IMR-90 (cell line): ENCODE measurements at places on chromosomes 16 and 17. TPM values are rescaled to one million over a fixed set of nuclear protein-coding genes. Genes with fewer than 3 reads are reported as not detected.

GRCh38 chr17:42180922-42181850 is at the start of gene KCNH4:
KCNH4 (minus strand) TSS chr17:42181142; CDS start chr17:42180945, 197 bp downstream.
- H3K4me1 ChIP-seq: peaks cover 9% of the 10 kb centered on the region
- H3K36me3 ChIP-seq: no peaks in the 10 kb centered on the region

- peaks cover 2% of the 10 kb centered on the region; the same call in 1 of the 2 replicates for H3K4me1 ChIP-seq
- no peaks in the 10 kb centered on the region for H3K27me3 ChIP-seq
Measured at GRCh38 chr16:65534121-65534528, 412.3 kb upstream of the CDH11 start.

GRCh38 chr16:89395150-89396142 is 94.9 kb downstream of the ANKRD11 start:
- H3K27ac ChIP-seq: no peak overlapping the region
- peaks cover 3% of the 10 kb centered on the region; the same call in 1 of the 2 replicates for H3K36me3 ChIP-seq
- DNase-seq: peak; percentile 98
- H3K27me3 ChIP-seq: no peaks in the 10 kb centered on the region
- H3K4me1 ChIP-seq: peaks cover 17% of the 10 kb centered on the region

DNA sequence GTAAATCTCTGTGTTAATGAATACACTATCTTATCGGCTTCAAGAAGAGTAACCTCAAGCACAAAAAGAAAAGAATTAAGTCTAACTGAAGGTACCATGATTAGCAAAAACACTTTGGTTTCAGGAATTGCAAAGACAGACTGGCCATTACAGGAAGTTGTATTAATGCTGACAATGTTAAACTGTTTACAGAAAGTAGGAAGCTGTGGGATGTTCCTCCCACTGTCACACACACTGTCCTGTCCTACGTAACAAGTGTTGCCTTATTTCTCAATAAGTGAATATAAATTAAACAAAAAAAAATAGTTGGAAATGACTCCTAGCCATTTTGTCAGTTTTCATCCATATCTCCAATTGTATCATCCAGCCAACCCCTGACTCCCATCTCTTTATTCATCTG is 8.6 kb downstream of the GNA13 start:
- H3K27ac ChIP-seq: peak overlapping the region; percentile 22
- peaks cover 11% of the 10 kb centered on the region for H3K4me1 ChIP-seq
- H3K4me3 ChIP-seq: no peak overlapping the region
- DNase-seq: peak; percentile 36
- no peaks in the 10 kb centered on the region for H3K27me3 ChIP-seq
- peaks cover 41% of the 10 kb centered on the region for H3K36me3 ChIP-seq

DNA sequence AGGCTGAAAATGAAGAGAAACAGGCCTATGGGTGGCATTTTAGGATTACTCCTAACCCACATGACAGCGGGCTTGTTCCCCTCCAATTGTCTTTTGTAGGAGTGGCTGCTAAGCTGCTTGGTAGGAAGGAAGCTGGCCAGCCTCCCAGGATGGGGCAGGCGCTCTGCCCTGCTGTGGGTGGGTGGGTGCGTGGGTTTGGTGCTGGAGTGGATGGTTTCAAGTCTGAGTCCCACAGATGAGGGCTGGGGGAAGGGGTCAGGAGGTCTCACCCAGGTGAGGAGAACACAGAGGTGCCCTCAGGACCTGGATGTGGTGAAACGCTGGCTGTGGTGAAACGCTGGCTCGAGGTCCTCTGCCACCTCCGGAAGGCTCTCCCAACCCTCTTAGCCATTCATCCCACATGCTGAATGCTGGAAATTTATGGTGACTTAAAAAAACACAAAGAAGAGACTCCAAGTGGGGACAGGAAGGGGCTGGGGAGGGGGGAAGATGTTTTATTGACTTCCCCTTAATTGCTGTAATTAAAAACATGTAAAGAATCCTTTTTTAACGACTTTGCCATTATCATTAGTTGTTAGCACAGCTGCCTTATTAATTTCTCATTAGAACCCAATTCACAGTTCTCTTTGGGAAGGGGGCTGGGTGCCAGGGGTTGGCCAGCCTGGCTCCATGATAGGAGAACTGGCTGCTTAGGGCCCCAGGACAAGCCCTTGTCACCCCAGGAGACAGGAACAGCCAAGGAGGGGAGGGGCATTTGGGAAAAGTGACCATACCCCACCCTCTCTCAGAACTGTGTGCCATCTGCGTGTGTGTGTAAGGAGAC is 153.5 kb upstream of the CDC42EP4 start:
- H3K36me3 ChIP-seq: no peaks in the 10 kb centered on the region
- no peak overlapping the region for H3K27ac ChIP-seq
- no peaks in the 10 kb centered on the region for H3K4me1 ChIP-seq
- H3K4me3 ChIP-seq: no peak overlapping the region
- no peaks in the 10 kb centered on the region for H3K27me3 ChIP-seq

GRCh38 chr17:1727876-1728630 is 3.5 kb downstream of the WDR81 start:
- peaks cover 30% of the 10 kb centered on the region; the same call in 1 of the 2 replicates for H3K36me3 ChIP-seq
- no peak overlapping the region for H3K27ac ChIP-seq
- no peak for DNase-seq
- H3K4me3 ChIP-seq: no peak overlapping the region
- peaks cover 9% of the 10 kb centered on the region for H3K4me1 ChIP-seq
- no peaks in the 10 kb centered on the region for H3K27me3 ChIP-seq

DNA sequence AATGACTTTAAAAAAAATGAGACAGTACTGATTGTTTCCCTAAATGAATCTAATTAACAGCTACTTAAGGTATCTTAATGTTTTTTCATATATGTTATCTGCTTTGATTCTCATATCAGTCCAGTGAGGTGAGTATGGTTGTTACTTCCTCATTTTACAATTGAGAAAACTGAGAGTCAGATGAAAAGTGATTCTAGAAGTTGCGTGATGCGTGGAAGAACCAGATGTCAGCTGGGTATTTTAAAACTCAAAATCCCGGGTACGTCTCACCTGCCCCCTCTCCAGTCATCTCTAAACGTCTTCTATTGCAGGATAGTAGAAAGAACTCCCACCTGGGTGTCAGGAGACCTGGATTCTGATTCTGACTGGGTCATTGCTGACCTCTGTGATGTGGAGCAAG is 89.2 kb downstream of the MAP2K6 start:
- no peaks in the 10 kb centered on the region for H3K27me3 ChIP-seq
- no peak overlapping the region for H3K27ac ChIP-seq
- DNase-seq: no peak
- no peaks in the 10 kb centered on the region for H3K36me3 ChIP-seq

- H3K27me3 ChIP-seq: no peaks in the 10 kb centered on the region
- peaks cover 14% of the 10 kb centered on the region for H3K4me1 ChIP-seq
- DNase-seq: peak; percentile 82
- no peak overlapping the region for H3K4me3 ChIP-seq
Measured at GRCh38 chr17:61247439-61247838, 152.2 kb upstream of the TBX2 start.

DNA sequence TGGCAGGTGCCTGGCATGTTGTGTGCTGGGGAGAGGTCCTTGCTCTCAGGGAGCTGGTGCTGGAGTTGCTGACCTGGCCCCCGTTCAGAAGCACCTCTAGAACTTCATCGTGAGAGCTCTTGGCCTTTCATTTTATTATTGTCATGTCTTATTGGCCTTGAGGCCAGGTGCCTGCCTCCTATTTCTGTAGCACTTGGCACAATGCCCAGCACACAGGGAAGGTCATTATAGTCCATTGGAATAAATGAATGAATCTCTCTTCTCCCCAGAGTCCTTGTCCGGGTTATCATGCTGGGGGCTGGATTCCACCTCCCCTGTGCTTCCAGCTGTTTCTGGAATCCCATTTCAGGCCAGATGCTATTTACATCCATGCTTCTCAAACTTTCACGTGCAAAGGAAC is 169.2 kb downstream of the HAPSTR1 start:
- no peaks in the 10 kb centered on the region for H3K27me3 ChIP-seq
- DNase-seq: no peak
- no peak overlapping the region for H3K27ac ChIP-seq
- no peaks in the 10 kb centered on the region for H3K4me1 ChIP-seq
- H3K4me3 ChIP-seq: no peak overlapping the region
- H3K36me3 ChIP-seq: no peaks in the 10 kb centered on the region

- H3K4me1 ChIP-seq: no peaks in the 10 kb centered on the region
- peaks cover 64% of the 10 kb centered on the region for H3K36me3 ChIP-seq
- no peaks in the 10 kb centered on the region for H3K27me3 ChIP-seq
- DNase-seq: no peak
Measured at GRCh38 chr16:3485097-3485745, 10.1 kb downstream of the C16orf90 start.

DNA sequence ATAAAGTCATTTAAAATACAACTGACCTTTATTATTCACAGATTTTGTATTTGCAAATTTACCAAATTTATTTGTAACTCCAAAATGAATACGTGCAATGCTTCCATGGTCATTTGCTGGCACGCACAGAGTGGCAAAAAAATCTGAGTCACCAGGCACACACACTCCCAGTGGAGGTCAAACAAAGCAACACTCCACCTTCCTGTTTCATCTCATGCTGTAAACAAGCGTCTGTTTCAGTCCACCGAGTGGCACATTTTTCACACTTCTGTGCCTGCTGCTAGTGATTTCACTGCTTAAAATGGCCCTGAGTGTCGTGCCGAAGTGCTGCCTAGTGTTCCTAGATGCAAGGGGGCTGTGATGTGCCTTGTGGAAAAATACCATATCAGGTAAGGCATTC is 17.8 kb upstream of the ITGAE start:
- H3K27me3 ChIP-seq: no peaks in the 10 kb centered on the region
- H3K36me3 ChIP-seq: peaks cover 46% of the 10 kb centered on the region
- no peak overlapping the region for H3K27ac ChIP-seq
- no peak overlapping the region for H3K4me3 ChIP-seq
- H3K4me1 ChIP-seq: no peaks in the 10 kb centered on the region
- no peak for DNase-seq

- DNase-seq: no peak
- no peak overlapping the region for H3K4me3 ChIP-seq
- peaks cover 32% of the 10 kb centered on the region for H3K36me3 ChIP-seq
- no peaks in the 10 kb centered on the region for H3K4me1 ChIP-seq
Measured at GRCh38 chr16:25165284-25165683, 51.5 kb upstream of the AQP8 start.

GRCh38 chr17:17408236-17408794 is 68.5 kb upstream of the MED9 start:
- H3K27me3 ChIP-seq: no peaks in the 10 kb centered on the region
- H3K36me3 ChIP-seq: no peaks in the 10 kb centered on the region
- peaks cover 5% of the 10 kb centered on the region for H3K4me1 ChIP-seq
- H3K4me3 ChIP-seq: no peak overlapping the region

GRCh38 chr17:60087882-60088669 is 9.4 kb upstream of the HEATR6 start:
- H3K4me1 ChIP-seq: peaks cover 29% of the 10 kb centered on the region
- no peak for DNase-seq
- peak overlapping the region; percentile 79 for H3K27ac ChIP-seq
- no peaks in the 10 kb centered on the region for H3K27me3 ChIP-seq
- no peaks in the 10 kb centered on the region for H3K36me3 ChIP-seq

DNA sequence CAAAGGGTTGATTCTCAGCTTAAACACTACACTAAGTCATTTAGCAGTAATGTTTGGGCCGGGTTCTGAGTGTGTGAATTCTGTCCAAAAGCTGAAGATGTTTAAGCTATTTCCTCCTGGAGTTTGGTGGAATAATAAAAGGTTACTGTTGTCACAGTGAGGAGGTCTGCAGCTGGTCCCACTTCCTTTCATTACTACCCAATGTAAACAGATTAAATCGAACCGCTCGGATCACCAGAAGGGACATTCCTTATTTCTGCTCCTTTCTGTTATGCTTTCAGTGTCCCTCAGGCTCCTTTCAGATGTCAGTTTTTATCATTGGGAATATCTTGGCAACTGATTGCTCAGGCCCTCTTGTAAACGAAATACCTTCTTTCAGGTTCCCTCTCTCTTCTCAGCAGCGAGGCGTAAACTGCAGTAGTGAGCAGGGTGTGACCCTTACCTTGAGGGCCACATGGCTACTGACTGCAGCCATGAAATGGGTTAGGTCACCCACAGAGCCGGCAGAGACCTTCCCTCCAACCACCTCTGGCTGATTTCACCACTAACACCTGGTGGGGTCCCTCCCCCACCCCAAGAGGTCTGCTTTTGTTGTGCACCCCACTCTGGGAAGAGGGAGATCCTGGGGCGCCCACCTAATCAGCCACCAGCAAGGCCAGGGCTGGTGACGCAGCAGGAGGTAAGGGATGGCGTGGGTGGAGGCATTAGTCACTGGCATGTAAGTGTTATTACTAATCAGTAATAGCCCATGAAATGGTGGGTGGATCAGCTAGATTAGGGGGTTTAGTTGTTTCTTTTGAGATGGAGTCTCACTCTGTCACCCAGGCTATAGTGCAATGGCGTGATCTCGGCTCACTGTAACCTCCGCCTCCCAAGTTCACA is 117.6 kb downstream of the VPS53 start:
- H3K27ac ChIP-seq: peak overlapping the region; percentile 46
- peak; percentile 90 for DNase-seq
- no peak overlapping the region for H3K4me3 ChIP-seq

GRCh38 chr17:82055965-82056728 is 4.4 kb downstream of the GPS1 start:
- peaks cover 9% of the 10 kb centered on the region; the same call in 1 of the 2 replicates for H3K4me1 ChIP-seq
- H3K36me3 ChIP-seq: peaks cover 64% of the 10 kb centered on the region
- H3K27me3 ChIP-seq: no peaks in the 10 kb centered on the region
- no peak overlapping the region for H3K4me3 ChIP-seq
- no peak overlapping the region for H3K27ac ChIP-seq

- H3K27me3 ChIP-seq: no peaks in the 10 kb centered on the region; the same call in 1 of the 2 replicates
- H3K27ac ChIP-seq: no peak overlapping the region
- no peaks in the 10 kb centered on the region for H3K36me3 ChIP-seq
- no peak overlapping the region for H3K4me3 ChIP-seq
Measured at GRCh38 chr17:47251421-47251940, 2.1 kb upstream of the ITGB3 start.

GRCh38 chr17:79081571-79082276 is 7.1 kb downstream of the ENGASE start:
- H3K36me3 ChIP-seq: peaks cover 38% of the 10 kb centered on the region
- DNase-seq: no peak
- no peak overlapping the region for H3K4me3 ChIP-seq
- no peaks in the 10 kb centered on the region for H3K4me1 ChIP-seq
- H3K27me3 ChIP-seq: no peaks in the 10 kb centered on the region
- no peak overlapping the region for H3K27ac ChIP-seq

The KRTAP2-3 gene
- 1.4 TPM in 2 replicates for total RNA-seq

The RAB37 gene
- total RNA-seq: not detected in 2 replicates

The TPSG1 gene
- not detected in 2 replicates for total RNA-seq

The CCDC40 gene
- 0.90 and 1.9 TPM in 2 replicates for total RNA-seq

The UBTF gene
- 42.1 and 49.4 TPM in 2 replicates for total RNA-seq

The WNT9B gene
- not detected in 2 replicates for total RNA-seq

The CCL1 gene
- not detected in 2 replicates for total RNA-seq

The TMC7 gene
- total RNA-seq: 0.28 and 0.36 TPM in 2 replicates

The USP43 gene
- not detected in 2 replicates for total RNA-seq

The GPT2 gene
- 20.8 and 31.5 TPM in 2 replicates for total RNA-seq

The VAT1L gene
- total RNA-seq: 18.1 and 18.5 TPM in 2 replicates

The CD300LG gene
- not detected in 2 replicates for total RNA-seq

The SLC52A1 gene
- total RNA-seq: not detected in 2 replicates

The ZNF469 gene
- total RNA-seq: 1.1 and 1.4 TPM in 2 replicates

The WBP2 gene
- total RNA-seq: 7.8 and 9.0 TPM in 2 replicates
